ENCODE measurements at places on chromosomes 5 and 9.

GRCh38 chr5:77438071-77438470 is 54.0 kb downstream of the WDR41 start:
- H3K27ac ChIP-seq, result no peak overlapping the region
- H3K4me3 ChIP-seq, result no peak overlapping the region
- H3K4me1 ChIP-seq, result no peaks in the 10 kb centered on the region
- peaks cover 2% of the 10 kb centered on the region for H3K36me3 ChIP-seq
- H3K27me3 ChIP-seq, result no peaks in the 10 kb centered on the region

DNA sequence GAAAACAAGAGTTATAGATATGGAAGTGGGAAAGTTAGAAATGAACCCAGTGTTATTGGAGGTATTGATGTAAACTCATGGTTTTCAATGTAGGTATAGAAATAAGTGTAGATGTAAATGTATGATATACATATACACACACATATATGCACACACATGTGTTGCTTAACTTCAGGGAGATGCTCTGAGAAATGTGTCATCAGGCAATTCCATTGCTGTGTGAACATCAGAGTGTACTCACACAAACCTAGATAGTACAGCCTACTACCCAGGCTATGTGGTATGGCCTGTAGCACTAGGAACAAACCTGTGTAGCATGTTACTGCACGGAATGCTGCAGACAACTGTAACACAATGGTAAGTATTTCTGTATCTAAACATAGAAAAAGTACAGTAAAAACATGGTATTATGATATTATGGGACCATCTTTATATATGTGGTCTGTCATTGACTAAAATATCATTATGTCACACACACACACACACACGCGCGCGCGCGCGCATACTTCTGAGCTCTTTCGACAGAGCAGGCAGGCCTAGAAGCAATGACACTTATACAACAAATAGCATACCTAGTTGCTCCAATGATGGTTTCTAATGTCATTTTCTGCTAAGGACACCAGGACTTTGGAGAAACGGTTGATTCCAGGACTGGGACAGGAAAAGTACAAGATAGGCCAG is 86.6 kb downstream of the MACROH2A1 start:
- no peak for DNase-seq
- H3K4me1 ChIP-seq, result peaks cover 20% of the 10 kb centered on the region
- no peaks in the 10 kb centered on the region for H3K36me3 ChIP-seq
- no peaks in the 10 kb centered on the region for H3K27me3 ChIP-seq
- H3K27ac ChIP-seq, result no peak overlapping the region

DNA sequence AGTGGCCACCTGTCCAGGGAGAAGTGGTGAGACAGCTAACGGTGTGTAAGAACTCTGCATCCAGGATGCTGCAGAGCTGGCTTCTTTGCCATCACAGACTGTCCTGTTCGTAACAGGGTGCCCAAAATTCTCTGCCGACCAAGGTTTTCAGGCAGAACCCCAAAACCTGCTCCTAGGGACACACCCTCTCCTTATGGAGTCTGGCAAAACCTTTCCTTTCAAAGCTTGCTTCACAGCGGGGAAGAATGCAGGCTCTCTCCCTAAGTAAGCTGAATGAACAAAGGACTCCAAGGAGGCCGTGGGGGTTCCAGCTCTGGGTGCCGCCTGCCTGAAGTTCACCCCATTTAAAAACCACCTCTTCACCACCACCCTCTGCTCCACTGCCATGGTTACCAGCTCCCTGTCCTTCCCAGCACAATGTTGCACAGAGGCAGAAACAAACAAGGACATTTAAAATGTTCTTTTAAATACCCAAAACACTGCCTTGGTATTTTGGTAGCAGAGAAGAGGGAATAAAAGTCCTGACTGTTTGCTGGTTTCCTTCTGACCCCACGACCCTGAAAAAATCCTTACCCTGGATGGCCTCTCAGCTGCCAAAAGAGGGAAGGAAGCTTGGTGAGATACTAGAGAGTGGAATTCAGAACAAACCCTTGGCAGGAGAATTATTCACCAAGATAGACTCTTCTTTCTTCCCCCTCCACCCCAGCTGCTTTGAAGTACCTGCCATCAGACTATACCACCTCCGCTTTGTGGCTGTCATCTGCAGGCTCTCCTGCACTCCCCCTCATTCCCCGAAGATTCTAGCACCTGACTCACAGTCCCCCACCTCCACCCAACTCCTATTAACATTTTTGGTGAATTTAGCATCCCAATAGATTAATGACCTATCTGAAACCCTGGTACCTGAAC is 7.1 kb upstream of the KLF9 start:
- H3K4me3 ChIP-seq, result peak overlapping the region; percentile 34
- no peaks in the 10 kb centered on the region for H3K27me3 ChIP-seq
- H3K27ac ChIP-seq, result peak overlapping the region; percentile 99
- H3K4me1 ChIP-seq, result peaks cover 21% of the 10 kb centered on the region
- H3K36me3 ChIP-seq, result no peaks in the 10 kb centered on the region
- DNase-seq, result peak; percentile 64

DNA sequence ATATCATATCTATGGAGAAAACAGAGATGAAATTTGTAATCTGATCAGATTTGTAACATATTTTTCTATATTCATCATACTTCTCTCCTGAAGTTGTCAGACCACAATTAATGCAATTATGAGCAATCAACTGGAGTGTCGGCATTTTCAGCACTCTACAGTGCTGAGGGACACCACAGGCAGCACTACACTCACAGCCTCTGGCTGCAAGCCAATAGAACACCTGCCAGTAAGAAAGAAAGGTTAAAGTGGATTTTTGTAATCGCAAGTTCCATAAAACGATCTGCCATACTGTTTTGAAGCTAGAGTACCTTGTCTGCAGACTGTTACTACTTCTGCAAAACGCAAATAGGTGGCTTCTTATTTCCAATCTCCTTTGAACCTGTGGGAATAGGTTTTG is 147.6 kb downstream of the ADAMTS6 start:
- H3K4me1 ChIP-seq, result peaks cover 2% of the 10 kb centered on the region
- H3K27ac ChIP-seq, result no peak overlapping the region
- no peak overlapping the region for H3K4me3 ChIP-seq
- H3K36me3 ChIP-seq, result no peaks in the 10 kb centered on the region
- DNase-seq, result no peak
- H3K27me3 ChIP-seq, result no peaks in the 10 kb centered on the region

- no peak overlapping the region for H3K4me3 ChIP-seq
- no peak overlapping the region for H3K27ac ChIP-seq
- no peaks in the 10 kb centered on the region for H3K36me3 ChIP-seq
- no peaks in the 10 kb centered on the region for H3K27me3 ChIP-seq
These were observed 34.6 kb upstream of the F2RL2 start for GRCh38 chr5:76657683-76658311.

DNA sequence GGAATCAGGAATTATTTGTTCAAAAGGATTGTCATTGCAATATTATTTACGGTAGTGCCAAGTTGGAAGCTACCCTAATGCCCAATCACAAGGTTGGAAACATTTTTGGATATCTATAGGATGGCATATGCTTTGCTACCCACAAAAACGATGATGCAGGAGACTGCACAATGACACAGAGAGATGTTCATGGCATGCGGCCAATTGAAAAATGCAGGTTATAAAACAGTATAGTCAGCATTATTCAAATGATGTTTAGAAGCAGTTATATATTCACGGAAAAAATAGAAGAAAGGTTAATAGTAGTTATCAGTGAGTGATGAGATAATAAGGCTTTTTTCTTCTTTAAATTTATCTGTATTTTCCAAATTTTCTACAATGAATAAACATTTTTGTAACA is 5.9 kb upstream of the ACSL6 start:
- H3K4me3 ChIP-seq, result no peak overlapping the region
- H3K36me3 ChIP-seq, result no peaks in the 10 kb centered on the region
- DNase-seq, result no peak
- peaks cover 22% of the 10 kb centered on the region for H3K27me3 ChIP-seq
- no peaks in the 10 kb centered on the region for H3K4me1 ChIP-seq
- H3K27ac ChIP-seq, result no peak overlapping the region

DNA sequence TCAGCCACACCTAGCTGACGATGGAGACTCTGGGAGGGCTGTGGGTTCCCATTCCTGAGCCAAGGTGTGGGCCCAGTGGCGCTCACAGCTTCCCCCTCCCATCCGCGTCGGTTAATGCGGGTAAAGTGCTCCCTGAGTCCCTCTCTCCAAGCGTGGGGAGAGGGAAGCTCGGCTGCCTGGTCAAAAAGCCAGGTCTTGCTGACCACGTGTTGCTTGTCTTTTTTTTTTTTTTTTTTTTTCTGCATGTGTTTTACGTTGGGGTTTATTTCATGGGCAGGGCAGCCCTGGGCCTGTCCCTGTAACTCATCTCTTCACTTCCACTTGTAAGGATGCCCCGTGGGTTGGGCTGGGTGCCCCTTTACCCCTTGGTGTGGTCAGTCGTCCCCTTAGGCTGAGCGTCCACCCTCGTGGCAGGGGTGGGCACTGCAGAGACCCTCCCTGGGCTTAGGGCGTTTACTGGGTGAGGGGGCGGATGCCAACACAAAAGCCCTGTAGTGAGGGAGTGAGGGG is 11.9 kb downstream of the NKD2 start:
- no peak overlapping the region for H3K27ac ChIP-seq
- H3K36me3 ChIP-seq, result no peaks in the 10 kb centered on the region
- no peak overlapping the region for H3K4me3 ChIP-seq
- DNase-seq, result no peak
- H3K27me3 ChIP-seq, result no peaks in the 10 kb centered on the region
- H3K4me1 ChIP-seq, result no peaks in the 10 kb centered on the region

DNA sequence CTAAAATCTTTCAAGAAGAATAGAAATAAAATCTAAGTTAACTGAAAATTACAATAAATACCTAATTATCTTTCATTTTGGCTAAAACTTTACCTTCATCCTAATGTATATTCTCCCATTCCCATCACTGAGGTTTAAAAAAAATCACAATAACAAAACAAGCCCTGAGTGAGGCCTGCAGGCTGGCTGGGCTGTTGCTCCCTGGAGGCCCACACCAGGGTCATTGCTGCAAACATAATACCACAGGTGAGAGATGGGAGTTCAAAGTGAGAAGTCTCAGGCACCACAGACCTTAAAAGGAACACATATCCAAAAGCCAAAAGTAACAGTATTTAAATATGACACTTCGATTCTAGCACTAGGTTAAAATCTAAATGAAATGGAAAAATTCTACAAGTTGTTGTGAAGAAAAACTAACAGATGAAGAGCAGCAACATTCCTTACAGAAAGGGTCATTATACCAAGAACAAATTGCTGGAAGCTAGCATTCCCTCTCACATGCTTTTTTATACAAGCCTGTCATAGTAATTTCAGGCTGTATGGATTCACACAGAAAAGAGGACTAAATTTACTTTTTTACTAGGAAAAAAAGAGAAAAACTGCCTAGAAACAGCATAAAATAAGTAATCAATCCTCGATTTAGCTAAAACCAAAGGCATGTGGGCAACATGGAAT is 57.8 kb downstream of the AUH start:
- H3K36me3 ChIP-seq, result no peaks in the 10 kb centered on the region
- DNase-seq, result no peak
- no peaks in the 10 kb centered on the region for H3K27me3 ChIP-seq
- H3K4me1 ChIP-seq, result peaks cover 13% of the 10 kb centered on the region
- H3K4me3 ChIP-seq, result no peak overlapping the region

DNA sequence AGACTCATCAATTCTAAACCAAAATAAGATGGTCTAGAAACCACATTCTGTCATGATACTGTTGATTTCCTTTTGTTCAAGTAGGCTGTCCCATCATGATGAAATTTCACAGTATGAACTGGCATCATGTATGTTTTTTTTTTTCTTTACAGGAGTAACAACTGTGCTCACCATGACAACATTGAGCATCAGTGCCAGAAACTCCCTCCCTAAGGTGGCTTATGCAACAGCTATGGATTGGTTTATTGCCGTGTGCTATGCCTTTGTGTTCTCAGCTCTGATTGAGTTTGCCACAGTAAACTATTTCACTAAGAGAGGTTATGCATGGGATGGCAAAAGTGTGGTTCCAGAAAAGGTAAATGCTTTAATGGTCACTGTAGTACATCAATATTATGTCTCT is 47.6 kb downstream of the GABRA1 start:
- no peaks in the 10 kb centered on the region for H3K36me3 ChIP-seq
- DNase-seq, result no peak
- no peaks in the 10 kb centered on the region for H3K27me3 ChIP-seq
- H3K4me3 ChIP-seq, result no peak overlapping the region

DNA sequence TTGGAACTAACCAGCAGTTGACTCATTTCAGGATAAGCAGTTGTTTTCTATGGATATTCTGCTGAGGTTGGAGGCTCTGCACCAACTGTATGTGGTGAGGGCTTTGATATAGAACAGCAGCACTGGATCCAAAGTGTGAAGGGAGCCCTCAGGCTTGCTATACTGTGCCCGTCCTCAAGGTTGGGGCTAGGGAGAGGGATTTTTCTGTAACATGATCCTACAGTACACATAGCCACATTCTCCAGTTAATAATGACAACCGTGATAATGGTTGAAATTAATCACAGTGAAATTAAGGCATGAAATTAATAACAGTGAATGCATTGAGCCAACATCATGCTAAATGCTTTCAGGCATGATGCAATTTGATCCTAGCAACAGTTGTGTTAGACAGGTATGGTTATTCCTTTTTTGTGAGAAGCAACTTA is 36.7 kb downstream of the ARHGAP26 start:
- DNase-seq, result no peak
- no peak overlapping the region for H3K4me3 ChIP-seq

GRCh38 chr5:158525663-158526062 is 574.1 kb downstream of the EBF1 start:
- no peak for DNase-seq
- no peaks in the 10 kb centered on the region for H3K36me3 ChIP-seq
- no peak overlapping the region for H3K27ac ChIP-seq
- H3K4me3 ChIP-seq, result no peak overlapping the region
- H3K27me3 ChIP-seq, result no peaks in the 10 kb centered on the region
- no peaks in the 10 kb centered on the region for H3K4me1 ChIP-seq

DNA sequence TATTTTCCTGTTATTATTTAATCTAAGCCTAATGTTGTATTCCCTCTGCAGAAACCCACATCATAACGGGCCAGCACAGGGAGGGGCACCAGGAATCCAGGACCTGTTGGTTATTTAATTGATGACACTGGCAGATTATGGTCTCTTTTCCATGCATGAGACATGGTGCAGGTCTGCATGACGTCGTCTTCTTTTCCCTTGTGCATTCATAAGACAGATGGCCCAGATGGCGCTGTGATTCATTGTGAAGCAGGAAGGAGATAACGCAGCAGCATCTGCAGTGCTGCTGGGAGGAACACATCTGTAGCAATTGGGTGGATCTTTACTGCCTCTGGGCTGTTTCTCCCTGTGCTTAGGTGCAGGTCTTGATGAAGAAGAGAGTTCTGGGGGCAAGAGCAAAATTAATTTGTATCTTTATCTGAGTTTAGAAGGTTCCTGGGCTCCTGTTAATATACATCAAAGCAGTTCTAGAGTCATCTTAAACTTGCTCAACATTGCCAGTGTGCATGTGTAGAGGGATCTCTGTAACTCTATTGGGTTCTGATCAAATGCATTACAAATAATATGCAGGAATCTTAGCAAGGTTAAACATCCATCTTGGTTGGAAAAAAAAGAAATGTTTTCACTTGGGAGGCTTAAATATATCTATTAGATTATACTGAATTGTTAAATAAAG is 176.1 kb downstream of the PCSK1 start:
- H3K27ac ChIP-seq, result peak overlapping the region; percentile 9
- no peak overlapping the region for H3K4me3 ChIP-seq
- peak; percentile 81 for DNase-seq
- H3K36me3 ChIP-seq, result no peaks in the 10 kb centered on the region
- H3K27me3 ChIP-seq, result no peaks in the 10 kb centered on the region

GRCh38 chr5:144024545-144024944 is 145.9 kb downstream of the YIPF5 start:
- peaks cover 11% of the 10 kb centered on the region for H3K4me1 ChIP-seq
- DNase-seq, result no peak
- no peak overlapping the region for H3K4me3 ChIP-seq
